ENCODE measurements at places on chromosomes 12 and 14. TPM values are rescaled to one million over a fixed set of nuclear protein-coding genes. Genes with fewer than 3 reads are reported as not detected.

GMPR2 gene
- 76.9 TPM for polyA plus RNA-seq

SRRM4 gene
- not detected for polyA plus RNA-seq

ASIC1 gene
- polyA plus RNA-seq = 6.4 TPM

DACT1 gene
- polyA plus RNA-seq = 0.08 TPM

AMDHD1 gene
- 0.34 TPM for polyA plus RNA-seq

CDK17 gene
- 10.7 TPM for polyA plus RNA-seq

KRT6B gene
- polyA plus RNA-seq = 2,534 TPM

MYF5 gene
- not detected for polyA plus RNA-seq

MLXIP gene
- 14.3 TPM for polyA plus RNA-seq

TEX22 gene
- polyA plus RNA-seq = 0.02 TPM

CHGA gene
- polyA plus RNA-seq = not detected

TDRD9 gene
- 0.06 TPM for polyA plus RNA-seq

CMKLR1 gene
- polyA plus RNA-seq = not detected

KRT74 gene
- polyA plus RNA-seq = 0.05 TPM

SLC48A1 gene
- polyA plus RNA-seq = 11.8 TPM

SDS gene
- not detected for polyA plus RNA-seq

ACTR10 gene
- 44.5 TPM for polyA plus RNA-seq

KRT75 gene
- polyA plus RNA-seq = 3.1 TPM

SLC7A8 gene
- polyA plus RNA-seq = 27.0 TPM

P2RX7 gene
- 0.26 TPM for polyA plus RNA-seq

ABCC9 gene
- not detected for polyA plus RNA-seq

DBX2 gene
- polyA plus RNA-seq = not detected

FAM186B gene
- polyA plus RNA-seq = 0.19 TPM

NAP1L1 gene
- 233 TPM for polyA plus RNA-seq

DDHD1 gene
- 4.3 TPM for polyA plus RNA-seq

GYS2 gene
- not detected for polyA plus RNA-seq

CPNE6 gene
- polyA plus RNA-seq = not detected

LHX5 gene
- 0.17 TPM for polyA plus RNA-seq

CEP83 gene
- 5.4 TPM for polyA plus RNA-seq

CEBPE gene
- not detected for polyA plus RNA-seq

CCDC38 gene
- not detected for polyA plus RNA-seq

SERPINA12 gene
- not detected for polyA plus RNA-seq

CFAP54 gene
- 0.29 TPM for polyA plus RNA-seq

NKX2-1 gene
- polyA plus RNA-seq = not detected

HOXC13 gene
- 9.1 TPM for polyA plus RNA-seq

ACIN1 gene
- polyA plus RNA-seq = 64.4 TPM

CALCOCO1 gene
- 48.3 TPM for polyA plus RNA-seq

TAS2R9 gene
- polyA plus RNA-seq = not detected

AMN gene
- not detected for polyA plus RNA-seq

IL31 gene
- polyA plus RNA-seq = not detected

COL2A1 gene
- 0.78 TPM for polyA plus RNA-seq

HOTAIR gene
- 0.33 TPM for polyA plus RNA-seq

KRT73 gene
- not detected for polyA plus RNA-seq

OR4E2 gene
- polyA plus RNA-seq = not detected

METAP2 gene
- 64.5 TPM for polyA plus RNA-seq

LRP1 gene
- 11.3 TPM for polyA plus RNA-seq

ADAM21 gene
- polyA plus RNA-seq = 0.71 TPM

BDKRB1 gene
- polyA plus RNA-seq = 3.7 TPM

KCNA5 gene
- polyA plus RNA-seq = not detected

KLRD1 gene
- polyA plus RNA-seq = not detected

ING4 gene
- 20.3 TPM for polyA plus RNA-seq

SUSD6 gene
- polyA plus RNA-seq = 17.1 TPM

NPAS3 gene
- polyA plus RNA-seq = 0.01 TPM

PKP2 gene
- 35.8 TPM for polyA plus RNA-seq

HOXC4 gene
- 2.4 TPM for polyA plus RNA-seq

GDF3 gene
- not detected for polyA plus RNA-seq

SPIC gene
- not detected for polyA plus RNA-seq

EPYC gene
- polyA plus RNA-seq = not detected

Data from mammary epithelial cell (primary cell).